ENCODE measurements at places on chromosomes 7 and 10. TPM values are rescaled to one million over a fixed set of nuclear protein-coding genes. Genes with fewer than 3 reads are reported as not detected.

- peaks cover 5% of the 10 kb centered on the region for H3K4me1 ChIP-seq
- DNase-seq: no peak
- H3K27ac ChIP-seq: no peak overlapping the region
- no peak overlapping the region for H3K4me3 ChIP-seq
These were observed 44.1 kb upstream of the LBX1 start for GRCh38 chr10:101273330-101273729.

DNA sequence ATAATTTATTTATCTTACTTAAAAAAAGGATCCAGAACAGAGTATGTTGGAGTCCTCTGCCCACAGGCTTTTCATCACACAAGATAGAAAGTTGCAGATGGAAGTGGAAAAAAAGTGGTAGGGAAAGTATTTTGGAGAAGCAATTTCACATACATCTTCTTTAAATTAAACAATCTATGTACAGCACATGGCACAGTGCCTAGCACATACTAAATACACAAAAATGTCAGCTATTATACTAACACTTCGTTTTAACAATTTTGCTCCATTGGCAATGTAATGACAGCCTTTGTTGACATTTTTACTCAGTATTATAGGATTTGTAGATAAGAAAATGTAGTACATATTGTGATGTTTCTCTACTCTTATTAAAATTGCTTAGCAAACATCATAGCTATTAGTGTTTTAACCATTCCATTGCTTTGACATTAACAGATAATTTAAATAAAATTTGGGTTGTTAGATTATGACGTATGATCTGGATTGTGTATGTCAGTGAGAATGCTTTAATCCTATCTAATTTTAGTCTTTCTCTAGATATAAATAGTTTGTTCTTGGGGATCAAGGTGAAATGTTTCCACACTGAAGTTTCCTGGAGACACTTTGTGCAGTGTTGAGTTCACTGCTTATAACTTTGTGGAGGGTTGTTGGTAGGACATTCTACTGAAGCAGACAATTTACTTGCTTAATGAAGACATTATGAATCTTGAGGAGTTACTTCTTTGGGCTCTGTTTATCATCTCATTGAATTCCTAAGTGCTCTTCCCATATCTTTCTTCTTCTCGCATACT is 202.8 kb upstream of the DKK1 start:
- H3K36me3 ChIP-seq: no peaks in the 10 kb centered on the region
- no peaks in the 10 kb centered on the region for H3K27me3 ChIP-seq
- no peak for DNase-seq
- no peak overlapping the region for H3K4me3 ChIP-seq
- H3K27ac ChIP-seq: no peak overlapping the region

DNA sequence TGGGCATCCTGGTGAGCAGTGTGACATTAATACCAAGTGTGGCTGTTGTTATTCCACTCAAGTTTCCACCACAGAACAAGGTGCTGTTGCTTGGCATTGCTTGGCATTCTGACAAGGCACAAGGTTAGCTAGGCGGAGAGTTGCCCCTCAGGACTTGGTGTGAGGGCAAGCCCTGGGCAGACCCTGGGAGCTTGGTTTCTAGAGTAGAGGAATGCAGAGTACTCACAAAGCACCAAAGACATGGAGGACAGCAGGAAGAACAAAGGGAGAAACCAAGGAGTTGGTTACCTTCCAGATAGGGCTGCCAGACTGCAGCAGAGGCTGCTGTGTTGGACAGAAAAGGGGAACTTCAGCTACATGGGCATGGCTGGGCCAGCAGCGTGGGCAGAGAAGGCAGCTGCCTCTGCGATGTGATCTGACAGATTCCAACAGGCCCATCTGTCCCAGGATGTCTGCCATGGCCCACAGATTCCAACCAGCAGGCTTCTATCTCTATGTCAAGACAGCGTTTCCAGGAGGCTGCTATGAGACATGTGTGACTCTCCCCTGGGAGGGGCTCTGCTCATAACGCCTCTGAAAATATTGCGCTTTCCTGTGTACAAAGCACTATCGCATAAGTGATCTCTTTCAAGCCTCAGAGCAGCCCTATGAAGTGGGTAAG is 1.8 kb downstream of the GOLGA7B start:
- H3K27ac ChIP-seq: no peak overlapping the region
- H3K4me3 ChIP-seq: no peak overlapping the region
- peaks cover 25% of the 10 kb centered on the region for H3K27me3 ChIP-seq

- H3K27me3 ChIP-seq: no peaks in the 10 kb centered on the region
- H3K36me3 ChIP-seq: no peaks in the 10 kb centered on the region
- DNase-seq: no peak
- no peaks in the 10 kb centered on the region for H3K4me1 ChIP-seq
These were observed 35.3 kb upstream of the STARD3NL start for GRCh38 chr7:38142736-38143135.

DNA sequence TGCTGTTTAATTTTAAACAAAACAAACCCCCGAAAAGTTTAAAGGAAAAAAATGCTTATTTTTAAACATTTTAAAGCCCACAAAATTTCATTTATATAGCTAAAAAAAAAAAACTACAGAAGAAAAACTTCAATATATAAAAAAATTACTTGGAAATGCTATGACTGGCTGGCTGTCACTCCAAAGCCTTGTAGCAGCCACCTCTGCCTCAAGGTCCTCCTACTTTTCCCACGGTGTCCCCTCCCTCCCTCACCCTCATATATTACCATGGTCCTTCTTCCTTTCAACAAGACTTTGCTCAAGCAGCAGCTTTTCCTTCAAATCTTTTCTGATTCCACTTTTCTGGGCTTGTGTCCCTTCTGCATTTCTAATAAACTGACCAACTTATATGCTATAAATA is 122.0 kb downstream of the TPK1 start:
- no peaks in the 10 kb centered on the region for H3K27me3 ChIP-seq
- H3K4me3 ChIP-seq: no peak overlapping the region
- H3K4me1 ChIP-seq: no peaks in the 10 kb centered on the region
- H3K27ac ChIP-seq: no peak overlapping the region
- H3K36me3 ChIP-seq: no peaks in the 10 kb centered on the region

- no peaks in the 10 kb centered on the region for H3K4me1 ChIP-seq
- no peak for DNase-seq
- no peaks in the 10 kb centered on the region for H3K36me3 ChIP-seq
- no peak overlapping the region for H3K27ac ChIP-seq
- no peak overlapping the region for H3K4me3 ChIP-seq
These were observed 123.6 kb upstream of the SFMBT2 start for GRCh38 chr10:7534480-7534852.

DNA sequence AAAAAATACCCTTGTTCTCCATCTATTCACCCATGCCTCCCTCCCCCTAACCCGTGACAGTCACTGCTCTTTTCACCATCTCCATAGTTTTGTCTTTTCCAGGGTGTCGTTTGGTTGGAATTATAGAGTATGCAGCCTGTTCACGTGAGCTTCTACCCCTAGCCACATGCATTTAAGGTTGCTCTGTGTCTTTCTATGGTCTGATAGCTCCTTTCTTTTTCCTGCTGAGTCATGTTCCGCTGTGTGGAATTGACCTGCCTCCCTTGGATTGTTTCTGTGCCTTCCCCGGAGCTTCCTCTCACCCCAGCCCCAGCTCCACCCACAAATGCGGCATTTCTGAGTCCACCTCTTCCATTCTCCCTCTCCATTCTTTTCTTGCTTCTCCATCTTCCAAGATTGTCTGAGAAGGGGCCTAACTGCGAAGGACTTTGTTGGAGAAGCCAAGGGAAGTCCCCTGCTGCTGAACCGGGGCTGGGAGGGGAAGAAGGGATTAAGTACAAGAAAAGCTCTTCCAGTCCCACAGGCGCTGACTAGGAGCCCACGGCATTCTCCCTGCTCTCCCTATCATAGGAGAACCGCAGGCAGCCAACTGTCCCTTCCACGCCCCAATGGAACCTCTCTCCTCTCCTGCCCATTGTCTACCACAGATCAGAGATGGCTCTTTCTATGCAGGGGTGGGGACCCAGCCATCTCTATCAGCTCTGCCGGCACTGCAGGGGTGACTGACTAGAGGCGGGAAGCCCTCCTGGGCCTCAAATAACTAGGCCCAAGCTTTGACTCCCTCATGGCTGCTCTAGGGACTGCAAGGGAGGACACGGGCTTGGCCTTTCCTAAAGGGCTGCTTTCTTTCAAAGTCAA is 87.5 kb upstream of the ANLN start:
- H3K4me3 ChIP-seq: no peak overlapping the region
- no peaks in the 10 kb centered on the region for H3K36me3 ChIP-seq
- H3K4me1 ChIP-seq: no peaks in the 10 kb centered on the region
- no peak overlapping the region for H3K27ac ChIP-seq

DNA sequence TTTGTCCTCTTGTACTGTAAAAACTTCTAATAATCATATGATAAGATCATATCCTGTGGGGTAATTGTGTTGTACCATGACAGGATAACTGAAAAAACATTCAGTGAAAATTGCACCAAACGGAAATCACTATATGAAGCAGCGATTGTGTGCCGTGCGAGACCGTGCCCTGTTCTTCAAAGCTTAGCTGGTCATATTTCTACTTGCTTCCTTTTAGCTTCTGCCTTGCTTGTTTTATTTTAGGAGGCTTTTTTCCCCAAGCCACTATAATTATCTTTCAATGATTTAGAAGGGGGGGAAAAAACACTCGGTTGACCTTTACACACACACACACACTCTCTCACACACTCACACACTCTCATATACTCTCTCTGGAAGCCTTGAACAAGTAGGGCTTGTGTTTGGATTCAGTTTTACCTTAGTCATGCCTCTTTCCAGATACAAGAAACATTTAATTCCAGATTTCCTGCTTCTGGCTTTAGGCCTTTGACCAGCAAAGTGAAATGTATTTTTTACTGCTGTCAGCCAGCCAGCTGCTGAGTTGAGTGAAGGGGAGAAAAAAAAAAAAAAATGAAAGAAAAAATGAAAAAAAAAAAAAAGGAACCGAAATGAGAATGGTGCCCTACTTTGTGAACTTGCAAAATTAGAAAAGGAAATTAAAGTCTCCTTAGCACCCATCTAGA is 181.4 kb downstream of the ARID5B start:
- no peaks in the 10 kb centered on the region for H3K36me3 ChIP-seq
- DNase-seq: no peak
- no peak overlapping the region for H3K27ac ChIP-seq
- H3K27me3 ChIP-seq: no peaks in the 10 kb centered on the region
- no peak overlapping the region for H3K4me3 ChIP-seq
- no peaks in the 10 kb centered on the region for H3K4me1 ChIP-seq

- no peaks in the 10 kb centered on the region for H3K36me3 ChIP-seq
These were observed 616.3 kb upstream of the IGFBP3 start for GRCh38 chr7:46537191-46537905.

DNA sequence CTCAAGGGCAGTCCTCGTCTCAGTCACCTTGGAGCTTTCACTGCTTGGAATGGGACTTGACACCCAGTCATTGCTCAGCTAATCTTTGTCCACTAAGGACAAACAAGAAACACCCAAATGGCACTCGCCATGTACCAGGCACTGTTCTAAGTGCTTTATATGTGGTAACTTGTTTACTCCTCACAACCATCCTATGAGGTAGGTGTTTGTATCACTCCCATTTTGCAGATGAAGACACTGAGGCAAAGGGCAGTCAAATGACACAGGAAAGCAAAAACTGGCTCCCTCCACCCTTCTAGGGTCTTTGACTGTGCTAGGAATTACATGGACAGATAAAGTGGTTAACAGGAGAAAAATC is 24.7 kb downstream of the DNAJB12 start:
- H3K4me3 ChIP-seq: no peak overlapping the region
- no peaks in the 10 kb centered on the region for H3K4me1 ChIP-seq
- no peaks in the 10 kb centered on the region for H3K27me3 ChIP-seq
- no peak overlapping the region for H3K27ac ChIP-seq

DNA sequence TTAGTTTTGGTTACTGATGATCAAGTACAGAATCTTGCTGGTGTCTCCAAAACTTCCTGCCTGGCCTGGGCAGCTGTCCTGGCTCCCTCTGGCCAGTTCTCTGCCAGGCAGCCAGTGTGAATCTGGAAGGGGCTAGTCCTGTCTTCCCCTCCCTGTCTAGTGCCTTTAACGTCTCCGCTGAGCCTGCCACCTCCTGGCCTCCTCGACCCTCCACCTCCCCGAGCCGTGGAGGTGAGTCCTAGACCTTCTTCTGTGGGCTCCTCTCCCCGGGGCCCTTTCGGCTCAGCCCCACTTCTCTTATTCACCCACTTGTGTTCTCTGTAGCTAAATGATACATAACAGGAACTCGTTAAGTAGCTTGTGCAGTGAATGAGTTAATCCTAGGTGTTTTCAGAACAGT is 218.2 kb downstream of the MGMT start:
- no peaks in the 10 kb centered on the region for H3K36me3 ChIP-seq
- no peak overlapping the region for H3K27ac ChIP-seq
- H3K27me3 ChIP-seq: no peaks in the 10 kb centered on the region
- DNase-seq: no peak
- H3K4me1 ChIP-seq: no peaks in the 10 kb centered on the region

- H3K27me3 ChIP-seq: no peaks in the 10 kb centered on the region
- no peak for DNase-seq
- no peaks in the 10 kb centered on the region for H3K36me3 ChIP-seq
- no peak overlapping the region for H3K4me3 ChIP-seq
- H3K4me1 ChIP-seq: peaks cover 2% of the 10 kb centered on the region
- H3K27ac ChIP-seq: no peak overlapping the region
These were observed 29.3 kb downstream of the TNS3 start for GRCh38 chr7:47552621-47553020.

DNA sequence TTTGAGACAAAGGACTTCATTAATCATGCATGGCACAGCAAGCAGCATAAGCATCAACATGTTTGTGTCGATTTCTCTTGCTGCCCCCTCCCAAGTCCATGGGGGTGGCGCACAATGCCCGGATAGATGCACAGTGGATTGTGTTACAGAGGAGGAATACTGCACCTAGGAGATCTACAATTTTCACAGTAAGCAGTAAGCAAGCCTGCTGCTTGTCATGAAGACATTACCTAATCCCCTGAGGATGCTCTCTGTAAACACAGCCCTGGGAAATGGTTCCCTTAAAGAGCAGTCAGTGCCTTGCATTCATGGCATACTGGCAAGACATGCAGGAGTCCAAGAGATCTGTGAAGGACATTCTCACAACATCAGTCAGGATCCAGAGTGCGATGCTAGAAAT is 137.7 kb downstream of the ETV1 start:
- DNase-seq: no peak
- H3K4me3 ChIP-seq: no peak overlapping the region
- H3K27ac ChIP-seq: no peak overlapping the region
- no peaks in the 10 kb centered on the region for H3K36me3 ChIP-seq

- H3K27ac ChIP-seq: no peak overlapping the region
- no peak for DNase-seq
- H3K4me3 ChIP-seq: peak overlapping the region; percentile 50
These were observed 4.4 kb downstream of the CDK6 start for GRCh38 chr7:92831716-92832533.

- no peak overlapping the region for H3K27ac ChIP-seq
- no peaks in the 10 kb centered on the region for H3K27me3 ChIP-seq
- H3K36me3 ChIP-seq: no peaks in the 10 kb centered on the region
- DNase-seq: no peak
These were observed 97.4 kb upstream of the PIK3CG start for GRCh38 chr7:106767498-106768323.

MSS51 gene
- 1.9 TPM for total RNA-seq

CDK6 gene
- total RNA-seq: 18.9 TPM

RBP4 gene
- 0.31 TPM for total RNA-seq

AKR1C4 gene
- not detected for total RNA-seq

C10orf53 gene
- total RNA-seq: not detected

PTN gene
- 28.6 TPM for total RNA-seq

RAMP3 gene
- 0.88 TPM for total RNA-seq

PTPRZ1 gene
- 135 TPM for total RNA-seq

GRID1 gene
- total RNA-seq: 0.15 TPM

STAG3 gene
- total RNA-seq: 3.8 TPM

C10orf105 gene
- 0.48 TPM for total RNA-seq

TUBAL3 gene
- not detected for total RNA-seq

APBB1IP gene
- total RNA-seq: not detected

AVL9 gene
- total RNA-seq: 42.1 TPM

PCDH15 gene
- total RNA-seq: 0.15 TPM

VPS37D gene
- 3.8 TPM for total RNA-seq

SMO gene
- 61.2 TPM for total RNA-seq

TCERG1L gene
- total RNA-seq: 6.9 TPM

Measured in H1 (cell line).